ENCODE measurements at places on chromosomes 7 and 10.

DNA sequence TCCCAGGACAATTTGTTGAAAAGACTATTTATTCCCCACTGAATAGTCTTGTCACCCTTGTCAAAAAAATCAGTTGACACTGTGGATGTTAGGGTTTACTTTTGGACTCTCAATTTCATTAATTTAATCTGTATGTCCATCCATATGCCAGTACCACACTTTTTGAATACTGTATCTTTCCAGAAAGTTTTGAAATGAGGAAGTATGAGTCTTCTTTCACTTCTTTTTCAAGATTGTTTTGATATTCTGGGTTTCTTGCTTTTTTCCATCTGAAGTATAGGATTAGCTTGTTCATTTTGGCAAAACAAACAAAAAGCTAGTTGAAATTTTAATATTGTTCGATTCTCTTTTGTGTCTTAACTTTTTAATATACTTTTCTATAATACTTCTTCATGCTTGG is 21.7 kb downstream of the KLHDC10 start:
- DNase-seq, result no peak

GRCh38 chr7:129436335-129436923 is 2.2 kb downstream of the STRIP2 start:
- no peak for DNase-seq

DNA sequence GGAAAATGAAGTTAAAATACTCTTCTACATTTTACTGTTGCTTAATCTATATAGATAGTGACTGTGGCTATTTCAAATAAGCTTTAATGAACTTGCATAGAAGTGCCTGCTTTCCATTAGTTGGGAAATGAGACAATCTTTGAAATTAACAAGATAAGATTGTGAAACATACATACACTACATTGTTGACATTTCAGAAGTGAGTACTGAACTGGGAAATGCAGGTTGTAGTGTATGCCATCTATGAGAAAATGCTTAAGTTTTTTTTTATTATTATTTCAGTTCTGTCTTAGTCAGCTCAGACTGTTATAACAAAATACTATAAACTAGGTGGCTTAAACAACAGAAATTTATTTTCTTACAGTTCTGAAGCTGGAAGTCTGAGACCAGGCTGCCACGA is 49.6 kb upstream of the CSTF2T start:
- no peak for DNase-seq

DNA sequence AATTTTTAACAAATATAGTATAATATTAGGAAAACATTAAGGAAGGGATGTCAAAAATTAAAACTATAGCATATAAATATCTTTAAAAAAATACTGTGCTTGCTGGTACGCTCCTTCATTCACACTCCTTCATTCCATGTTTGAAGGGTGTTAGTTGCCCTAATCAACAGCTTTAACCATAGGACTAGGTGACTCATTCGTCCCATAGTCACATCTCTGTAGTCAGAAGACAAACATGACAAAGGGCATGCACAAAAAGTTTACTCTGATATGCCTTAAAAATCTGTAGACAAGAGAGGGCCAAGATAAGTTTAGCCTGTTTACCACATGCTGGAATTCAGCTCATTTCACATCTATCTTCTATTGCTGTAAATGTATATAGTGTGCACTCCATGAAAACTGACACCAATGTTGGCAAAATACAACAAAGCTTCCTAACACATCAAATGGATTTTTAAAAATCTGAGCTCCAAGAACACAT is 646 bp downstream of the FAM13C start:
- DNase-seq, result no peak

DNA sequence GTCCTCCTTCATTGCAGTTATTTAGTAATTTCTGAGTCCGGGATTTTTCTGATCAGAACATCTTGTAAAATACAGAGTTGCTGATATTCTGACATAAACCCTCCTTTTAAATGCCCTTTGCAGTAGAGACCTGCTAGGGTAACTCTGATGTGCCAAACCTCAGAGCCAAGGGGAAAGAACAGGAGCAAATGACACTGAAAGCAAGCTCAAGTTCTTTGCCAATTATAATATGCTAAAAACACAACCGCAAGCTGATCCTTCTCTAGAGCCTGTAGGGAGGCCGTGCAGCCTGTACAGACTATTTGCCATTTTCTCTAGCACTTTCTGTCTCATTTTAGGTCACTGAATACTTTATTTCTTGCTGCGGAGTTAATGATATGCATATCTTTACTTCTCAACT is 240.4 kb downstream of the CAMK1D start:
- DNase-seq, result no peak

DNA sequence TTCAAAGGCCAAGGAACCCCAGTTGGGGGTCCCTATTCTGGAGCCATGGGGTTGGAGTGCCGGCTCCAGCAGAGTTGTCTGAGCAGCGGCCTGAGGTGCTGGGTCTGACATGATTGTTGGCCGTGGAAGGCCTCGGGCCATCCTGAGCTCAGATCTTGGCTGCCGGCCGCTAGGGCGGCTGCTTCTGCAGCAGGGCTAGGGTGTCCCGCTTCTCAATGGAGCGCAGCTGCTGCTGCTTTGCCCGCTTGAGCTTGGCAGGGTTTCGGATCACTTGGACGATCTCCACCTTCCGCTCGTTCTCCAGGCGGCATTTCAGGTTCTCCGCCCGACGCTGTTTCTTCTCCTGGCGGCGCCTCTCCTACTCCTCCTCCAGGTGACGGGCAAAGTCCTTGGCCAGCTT is 171.1 kb downstream of the HIBADH start:
- no peak for DNase-seq

DNA sequence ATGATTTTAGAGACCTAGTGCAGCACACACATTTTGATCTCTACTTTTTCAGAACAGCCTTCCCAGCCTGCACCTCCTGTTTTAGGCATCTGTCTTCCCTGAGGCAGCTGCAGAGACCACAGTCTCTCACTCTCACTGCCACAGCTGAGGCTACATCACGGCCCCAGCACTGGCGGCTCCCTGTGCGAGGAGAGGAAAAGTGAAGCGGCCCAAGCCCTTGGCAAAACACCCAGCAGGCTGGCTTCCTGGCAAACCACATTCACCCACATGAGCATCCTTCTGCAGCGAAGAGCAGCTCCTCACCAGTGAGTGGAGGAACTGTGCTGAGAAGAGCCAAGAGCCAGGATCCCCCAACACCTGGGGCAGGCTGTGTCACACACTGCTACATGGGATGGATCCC is 14.0 kb downstream of the HUS1 start:
- no peak for DNase-seq

DNA sequence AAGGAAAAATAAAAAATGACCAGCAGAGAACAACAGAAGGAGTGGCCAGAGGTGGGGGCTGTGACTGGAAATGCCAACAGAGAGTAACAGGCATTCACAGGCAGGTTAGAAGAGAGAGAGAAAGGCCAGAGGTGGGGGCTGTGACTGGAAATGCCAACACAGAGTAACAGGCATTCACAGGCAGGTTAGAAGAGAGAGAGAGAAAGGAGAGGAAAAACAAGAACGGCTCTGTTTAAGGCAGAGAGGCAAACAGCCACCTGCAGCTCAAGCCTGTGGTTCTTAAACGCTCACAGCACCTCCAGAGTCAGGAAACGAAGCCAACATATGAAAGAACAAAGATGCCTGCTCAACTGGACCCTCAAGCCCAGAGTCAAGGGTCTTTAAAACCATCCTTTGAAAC is 39.5 kb upstream of the DGKI start:
- no peak for DNase-seq

Data from T-helper 2 cell treated with Interferon-gamma antibody and Interleukin-4, amounts not matched to agents 5 μg/mL and 100 μg/mL, for 36 hours (primary cell).